Astrocyte (in vitro differentiated cells and primary cell): ENCODE measurements at places on chromosomes 3 and 15. TPM values are rescaled to one million over a fixed set of nuclear protein-coding genes. Genes with fewer than 3 reads are reported as not detected.

GRCh38 chr3:189488241-189488767 lies 142.9 kb upstream of the TP63 start:
- H3K4me1 ChIP-seq: peaks cover 5% of the 10 kb centered on the region
- H3K4me3 ChIP-seq: no peak overlapping the region
- H3K27me3 ChIP-seq: no peaks in the 10 kb centered on the region
- H3K36me3 ChIP-seq: no peaks in the 10 kb centered on the region
- H3K27ac ChIP-seq: no peak overlapping the region

The RYR3 gene
- 0.91 and 1.5 TPM in 2 replicates for total RNA-seq

- no peak overlapping the region for H3K4me3 ChIP-seq
- H3K36me3 ChIP-seq: no peaks in the 10 kb centered on the region
- no peaks in the 10 kb centered on the region for H3K27me3 ChIP-seq
- DNase-seq: no peak
- no peaks in the 10 kb centered on the region for H3K4me1 ChIP-seq
These were observed 65.4 kb upstream of the CGNL1 start for GRCh38 chr15:57310876-57311275.

The UROC1 gene
- total RNA-seq: not detected in 2 replicates

DNA sequence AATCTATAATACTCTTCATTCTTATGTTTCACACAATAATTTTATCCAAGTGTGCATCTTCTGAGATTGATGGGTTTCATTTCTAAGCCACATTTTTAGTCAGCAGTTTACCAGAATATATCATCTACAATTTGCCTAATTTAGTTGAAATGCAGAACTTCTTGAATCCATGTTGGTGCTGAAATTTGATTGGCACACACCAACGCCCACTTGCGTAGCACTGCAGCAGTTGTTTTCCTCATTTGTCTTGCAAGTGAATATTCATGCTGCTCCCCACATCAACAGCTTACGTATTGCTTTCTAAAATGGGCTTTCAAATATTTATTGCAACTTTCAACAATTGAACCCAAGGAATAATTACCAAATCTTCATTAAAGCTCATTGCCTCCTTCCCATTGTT lies 87.8 kb upstream of the CTDSPL start:
- H3K36me3 ChIP-seq: no peaks in the 10 kb centered on the region
- H3K27me3 ChIP-seq: peaks cover 68% of the 10 kb centered on the region
- no peak overlapping the region for H3K4me3 ChIP-seq
- H3K4me1 ChIP-seq: no peaks in the 10 kb centered on the region
- no peak for DNase-seq
- no peak overlapping the region for H3K27ac ChIP-seq

DNA sequence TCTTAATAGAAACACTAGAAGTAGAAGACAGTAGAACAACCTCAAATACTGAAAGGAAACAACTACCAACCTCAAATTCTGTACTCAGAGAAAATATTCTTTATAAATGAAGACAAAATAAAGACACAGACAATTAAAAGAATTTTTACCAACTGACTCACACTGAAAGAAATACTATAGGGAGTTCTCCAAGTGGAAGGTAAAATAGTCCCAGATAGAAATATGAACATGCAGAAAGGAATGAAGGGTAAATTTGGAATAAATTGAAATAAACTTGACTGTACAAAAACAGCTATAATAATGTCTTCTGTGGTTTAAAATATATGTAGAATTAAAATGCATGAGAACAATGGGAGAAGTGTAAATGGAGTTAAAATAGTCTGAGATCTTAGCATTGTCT lies 36.7 kb upstream of the CCDC174 start:
- no peaks in the 10 kb centered on the region for H3K36me3 ChIP-seq
- no peaks in the 10 kb centered on the region for H3K4me1 ChIP-seq
- no peak overlapping the region for H3K27ac ChIP-seq
- no peak for DNase-seq

The TIMP4 gene
- 2.0 and 2.9 TPM in 2 replicates for total RNA-seq

The ANKUB1 gene
- total RNA-seq: not detected in 2 replicates

The GPR149 gene
- total RNA-seq: not detected in 2 replicates

The FBXL22 gene
- total RNA-seq: 0.34 and 0.43 TPM in 2 replicates

GRCh38 chr3:187639927-187640568 lies 30.1 kb downstream of the SST start:
- no peak for DNase-seq
- H3K27ac ChIP-seq: no peak overlapping the region
- no peaks in the 10 kb centered on the region for H3K27me3 ChIP-seq

- no peak for DNase-seq
- no peak overlapping the region for H3K4me3 ChIP-seq
- no peaks in the 10 kb centered on the region for H3K27me3 ChIP-seq
- no peak overlapping the region for H3K27ac ChIP-seq
- H3K4me1 ChIP-seq: peaks cover 6% of the 10 kb centered on the region
These were observed 44.9 kb upstream of the PLXNA1 start for GRCh38 chr3:126937973-126938372.

DNA sequence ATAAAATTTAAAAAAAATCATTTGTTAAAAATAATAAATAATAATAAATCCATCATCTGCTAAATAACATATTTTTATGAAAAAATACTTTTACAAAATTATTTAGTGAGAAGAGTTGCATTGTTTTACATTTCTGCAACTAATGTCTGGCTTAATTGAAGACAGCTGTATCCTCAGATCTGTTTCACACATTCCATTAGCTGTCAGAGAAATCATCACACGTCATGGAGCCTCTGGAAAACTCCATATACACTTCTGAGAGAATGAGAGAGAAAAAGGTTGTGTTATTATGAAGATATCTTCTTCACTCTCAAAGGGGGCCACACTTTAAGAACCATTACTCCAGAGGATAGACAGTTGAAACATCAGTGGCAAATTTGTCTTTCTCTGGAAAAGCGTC lies 40.8 kb downstream of the CMSS1 start:
- no peak overlapping the region for H3K4me3 ChIP-seq
- H3K4me1 ChIP-seq: peaks cover 41% of the 10 kb centered on the region
- no peak for DNase-seq

The PSMD2 gene
- total RNA-seq: 496 and 588 TPM in 2 replicates

DNA sequence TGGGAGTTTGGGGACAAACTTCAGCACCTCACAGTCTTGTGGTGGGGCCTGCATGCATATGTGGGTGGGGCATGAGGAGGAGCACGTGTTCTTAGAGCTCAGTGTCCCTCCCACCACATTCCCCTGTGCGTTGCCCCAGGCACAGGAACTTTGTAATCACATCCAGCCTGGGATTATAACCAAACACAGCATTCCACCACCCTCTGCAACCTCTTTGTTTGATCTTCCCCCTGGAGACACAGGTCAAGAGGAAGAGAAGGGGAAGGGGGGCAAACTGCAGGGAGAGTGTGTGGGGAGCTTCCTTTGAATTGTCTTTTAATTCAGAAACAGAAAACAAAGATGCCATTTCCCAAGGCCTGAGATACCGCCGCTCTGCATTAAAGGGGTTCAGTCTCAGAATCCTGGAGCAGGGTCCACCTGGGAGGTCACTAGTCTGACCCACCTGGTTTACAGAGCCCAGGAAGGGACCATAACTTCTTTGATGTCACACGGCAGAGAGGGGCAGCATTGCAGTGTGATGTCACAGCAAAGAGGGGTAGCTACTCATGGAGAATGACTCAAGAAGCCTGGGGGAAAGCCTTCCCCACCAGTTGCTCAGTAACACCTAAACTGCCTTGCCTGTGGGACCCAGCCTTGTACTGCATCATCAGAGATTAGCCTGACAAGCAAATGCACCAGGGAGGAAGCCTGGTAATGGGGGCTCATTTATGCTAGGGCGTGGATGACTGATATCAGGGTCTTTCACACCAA lies 106.3 kb upstream of the RNU6-1 start:
- H3K27ac ChIP-seq: no peak overlapping the region
- H3K27me3 ChIP-seq: no peaks in the 10 kb centered on the region
- no peaks in the 10 kb centered on the region for H3K36me3 ChIP-seq

- H3K27me3 ChIP-seq: no peaks in the 10 kb centered on the region
- peaks cover under 1% of the 10 kb centered on the region for H3K36me3 ChIP-seq
- peak within 1 kb of the TSS; percentile 71 for H3K27ac ChIP-seq
- H3K4me1 ChIP-seq: peaks cover 18% of the 10 kb centered on the region
- DNase-seq: peak; percentile 68
- H3K4me3 ChIP-seq: peak within 1 kb of the TSS; percentile 80
These were observed at the start of gene XXYLT1 for GRCh38 chr3:195270817-195271409. Gene XXYLT1, minus strand, starts transcription at chr3:195271159. Its CDS starts 101 bp downstream, at chr3:195271058.

DNA sequence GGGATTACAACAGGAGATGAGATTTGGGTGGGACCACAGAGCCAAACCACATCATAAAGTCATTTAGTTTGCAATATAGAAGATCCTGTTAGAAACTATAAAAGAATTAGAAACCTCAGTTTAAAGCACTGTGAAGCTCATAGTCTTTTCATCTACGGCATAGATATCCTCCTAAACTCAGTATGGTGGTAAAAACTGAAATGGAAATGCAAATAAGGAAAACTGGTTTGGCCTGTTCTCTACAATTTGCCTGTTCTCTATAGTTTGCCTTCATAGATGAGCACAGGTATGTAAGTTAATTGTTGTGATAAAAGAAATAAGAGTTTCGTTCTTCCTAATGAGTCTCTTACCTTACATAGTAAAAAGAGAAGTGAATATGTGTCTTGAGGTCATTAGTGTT lies 331.6 kb upstream of the ARL6 start:
- no peaks in the 10 kb centered on the region for H3K27me3 ChIP-seq
- H3K4me3 ChIP-seq: no peak overlapping the region
- no peaks in the 10 kb centered on the region for H3K4me1 ChIP-seq
- no peak for DNase-seq
- no peak overlapping the region for H3K27ac ChIP-seq

DNA sequence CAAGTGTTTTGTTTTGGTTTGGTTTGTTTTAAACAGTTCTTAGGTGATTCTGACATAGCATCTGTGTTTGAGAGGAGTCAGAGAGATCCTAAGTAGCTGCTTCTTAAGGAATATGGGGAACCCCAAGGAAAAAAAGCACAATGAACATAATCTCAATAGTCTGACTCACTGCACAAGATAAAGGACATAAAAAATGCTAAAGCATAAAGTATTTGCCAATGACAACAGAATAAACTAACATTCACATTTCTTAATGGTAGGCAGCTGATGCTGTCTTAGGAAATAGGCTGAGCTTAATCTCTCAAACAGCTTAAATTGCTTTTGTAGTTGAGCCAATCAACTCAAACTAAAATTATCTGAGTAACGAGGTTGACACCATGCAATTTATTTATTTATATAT lies 2.9 kb downstream of the NCEH1 start:
- H3K4me1 ChIP-seq: peaks cover 13% of the 10 kb centered on the region
- no peaks in the 10 kb centered on the region for H3K27me3 ChIP-seq

The CFAP100 gene
- not detected in 2 replicates for total RNA-seq

The CYP19A1 gene
- 0.65 and 0.75 TPM in 2 replicates for total RNA-seq

The PLCL2 gene
- total RNA-seq: 3.1 and 3.9 TPM in 2 replicates

DNA sequence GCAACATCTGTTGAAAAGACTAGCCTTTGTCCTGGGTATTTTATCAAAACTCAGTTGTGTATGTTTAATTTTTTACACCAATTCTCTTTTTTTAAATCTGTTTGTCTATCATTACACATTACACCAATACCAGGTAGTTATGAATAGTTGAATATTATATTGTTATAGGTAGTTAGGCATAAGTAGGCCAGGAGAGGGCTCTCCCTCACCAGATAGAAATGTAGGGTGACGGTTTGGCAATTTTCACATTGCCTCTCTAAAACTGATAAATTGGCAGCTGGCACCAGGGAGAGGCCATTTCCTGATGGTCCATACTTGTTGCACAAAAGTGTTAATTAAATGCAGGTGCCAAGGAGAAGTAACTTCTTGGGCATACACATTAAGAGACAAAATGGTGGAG lies 483.1 kb upstream of the EPHA6 start:
- no peaks in the 10 kb centered on the region for H3K4me1 ChIP-seq
- no peak for DNase-seq
- no peaks in the 10 kb centered on the region for H3K36me3 ChIP-seq
- H3K4me3 ChIP-seq: no peak overlapping the region
- H3K27me3 ChIP-seq: no peaks in the 10 kb centered on the region

The FAM98B gene
- 15.5 and 21.6 TPM in 2 replicates for total RNA-seq

GRCh38 chr15:43518197-43518761 lies 871 bp downstream of the MAP1A start:
- peaks cover 27% of the 10 kb centered on the region for H3K36me3 ChIP-seq
- H3K27ac ChIP-seq: peak overlapping the region; percentile 60
- DNase-seq: peak; percentile 60
- no peaks in the 10 kb centered on the region for H3K27me3 ChIP-seq
- H3K4me3 ChIP-seq: peak overlapping the region; percentile 82

DNA sequence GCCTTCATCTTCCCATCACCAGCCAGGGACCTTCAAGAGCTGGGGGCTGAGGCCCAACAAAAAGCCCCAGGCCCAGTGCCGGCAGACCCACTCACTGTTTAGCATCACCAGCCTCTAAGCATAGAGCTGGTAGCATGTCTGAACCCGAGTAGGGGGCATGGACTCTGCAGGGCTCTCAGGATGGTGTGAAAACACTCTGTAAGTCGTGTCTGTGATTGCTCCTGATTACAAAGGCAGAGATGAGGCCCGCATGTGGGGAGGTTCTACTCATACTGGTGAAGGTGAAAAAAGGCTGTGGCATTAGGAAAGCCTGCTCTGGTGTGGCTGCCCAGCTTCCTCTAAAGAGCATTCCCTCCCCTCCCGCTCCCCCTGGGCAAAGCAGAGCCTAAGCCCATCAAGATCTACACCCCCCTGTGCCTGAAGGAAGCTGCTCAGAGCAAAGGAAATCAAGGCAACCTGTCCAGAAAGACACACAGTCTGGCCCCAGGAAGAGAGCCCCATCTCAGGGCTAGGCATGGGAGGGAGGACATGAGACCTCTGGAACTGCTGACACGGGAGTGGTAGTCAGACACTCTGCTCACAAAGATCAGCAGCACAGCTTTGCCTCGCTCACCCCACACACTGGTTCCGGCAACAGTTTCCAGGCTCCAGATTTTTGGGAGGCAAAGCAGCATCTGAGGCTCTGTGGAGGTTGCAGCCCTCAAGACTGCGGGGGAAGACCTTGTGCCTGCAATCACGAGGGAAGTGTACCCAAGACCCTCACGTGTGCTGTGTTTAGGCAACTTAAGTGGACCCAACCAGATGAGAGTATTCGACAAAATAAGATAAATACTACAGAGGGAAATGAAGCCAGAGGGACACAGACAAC lies 36.7 kb downstream of the CCDC12 start:
- no peak for DNase-seq
- no peaks in the 10 kb centered on the region for H3K36me3 ChIP-seq

DNA sequence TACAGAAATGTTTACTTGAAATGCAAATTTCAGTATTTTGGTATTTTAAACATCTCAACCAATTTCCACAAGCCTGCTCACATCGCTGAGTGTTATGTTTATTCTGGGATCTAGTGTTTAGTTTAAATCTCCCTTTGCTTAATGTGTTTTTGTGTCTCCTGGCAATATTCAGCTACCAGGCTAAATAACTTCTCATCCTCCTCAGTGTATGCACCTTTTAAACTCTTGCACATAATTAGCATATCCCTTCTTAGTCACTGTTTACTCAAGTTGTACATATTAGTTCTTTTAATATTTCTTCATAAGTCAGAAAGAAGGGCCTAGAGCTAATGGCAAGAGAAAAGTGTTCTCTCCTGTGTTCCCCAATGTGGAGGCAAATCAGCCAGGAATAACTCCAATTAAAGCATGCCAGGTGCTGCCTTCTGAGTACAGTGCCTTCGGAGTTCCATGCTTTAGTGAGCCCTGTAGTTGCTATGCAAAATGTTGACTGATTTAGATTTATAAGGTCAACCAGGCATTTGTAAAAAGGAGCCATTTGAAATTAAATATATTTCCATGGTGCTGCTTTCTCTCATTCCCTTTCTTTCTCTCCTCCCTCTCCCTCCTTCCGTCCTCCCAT lies 234.3 kb downstream of the GAP43 start:
- no peaks in the 10 kb centered on the region for H3K36me3 ChIP-seq
- no peak overlapping the region for H3K27ac ChIP-seq
- H3K4me3 ChIP-seq: no peak overlapping the region
- peak; percentile 25 for DNase-seq
- H3K27me3 ChIP-seq: no peaks in the 10 kb centered on the region

The MGA gene
- total RNA-seq: 28.4 and 32.6 TPM in 2 replicates

The ACKR2 gene
- 1.7 and 2.1 TPM in 2 replicates for total RNA-seq
